ENCODE measurements at places on chromosomes 12 and 14.

DNA sequence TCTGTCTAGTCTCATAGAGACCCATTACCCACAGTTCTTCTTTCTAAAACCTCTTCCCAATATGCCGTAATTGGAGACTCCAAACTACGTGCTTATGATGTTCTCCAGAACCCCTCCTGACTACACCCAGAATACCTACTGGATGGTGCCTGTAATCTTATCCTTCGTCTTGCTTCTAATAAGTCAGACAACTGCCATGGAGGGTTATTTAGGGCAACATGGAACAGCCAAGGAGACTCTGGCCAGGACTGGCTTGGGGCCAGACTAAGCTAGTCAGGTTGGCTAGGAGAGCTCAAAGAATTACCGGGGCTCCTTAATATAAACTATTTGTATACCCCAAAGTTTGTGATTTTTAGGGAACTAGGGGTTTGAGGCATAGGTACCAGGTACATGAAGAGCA lies 6.8 kb downstream of the PFKM start:
- no peak for DNase-seq

- DNase-seq: no peak
Observed at GRCh38 chr14:92575061-92575747, 61.6 kb downstream of the RIN3 start.

- DNase-seq: no peak
Observed at GRCh38 chr14:74977164-74977900, 21.9 kb upstream of the PGF start.

DNA sequence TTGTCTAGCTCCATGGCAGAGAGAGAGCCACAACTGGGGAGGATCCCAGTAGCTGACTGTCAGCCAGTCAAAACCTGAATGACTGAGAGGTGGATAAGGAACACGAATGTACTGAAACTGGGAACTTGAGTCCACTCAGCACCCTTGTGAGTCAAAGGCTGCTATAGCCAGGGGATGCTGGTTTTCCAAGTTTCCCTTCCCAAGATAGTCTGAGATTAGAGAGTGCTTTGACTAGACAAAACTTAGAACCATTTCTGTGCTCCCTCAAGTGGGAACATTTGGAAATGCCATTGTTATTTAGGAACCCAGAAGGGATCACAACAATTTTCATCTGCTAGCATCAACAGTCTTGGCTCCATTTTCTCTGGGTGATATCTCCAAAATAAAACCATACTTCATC lies 4.0 kb downstream of the PRKAG1 start:
- DNase-seq: no peak

- DNase-seq: no peak
Observed at GRCh38 chr12:121812921-121813896, 9.4 kb downstream of the SETD1B start.

DNA sequence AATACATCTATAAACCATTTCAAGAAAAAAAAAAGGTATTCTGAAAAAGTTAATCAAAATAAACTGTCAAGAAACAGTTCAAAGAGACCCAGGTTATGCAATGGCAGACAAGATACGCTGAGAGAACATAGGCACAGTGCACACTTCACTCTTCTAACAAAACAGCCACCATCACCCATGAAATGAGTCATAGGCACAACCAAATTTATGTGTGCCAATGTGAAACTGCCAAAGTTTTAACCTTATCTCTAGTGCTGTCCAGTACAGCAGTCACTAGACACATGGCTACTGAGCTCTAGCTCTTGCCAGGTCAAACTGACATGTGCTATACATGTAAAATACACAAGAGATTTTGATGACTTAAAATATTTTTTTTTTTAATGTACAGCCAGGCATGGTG lies 1.4 kb downstream of the CEP128 start:
- no peak for DNase-seq

DNA sequence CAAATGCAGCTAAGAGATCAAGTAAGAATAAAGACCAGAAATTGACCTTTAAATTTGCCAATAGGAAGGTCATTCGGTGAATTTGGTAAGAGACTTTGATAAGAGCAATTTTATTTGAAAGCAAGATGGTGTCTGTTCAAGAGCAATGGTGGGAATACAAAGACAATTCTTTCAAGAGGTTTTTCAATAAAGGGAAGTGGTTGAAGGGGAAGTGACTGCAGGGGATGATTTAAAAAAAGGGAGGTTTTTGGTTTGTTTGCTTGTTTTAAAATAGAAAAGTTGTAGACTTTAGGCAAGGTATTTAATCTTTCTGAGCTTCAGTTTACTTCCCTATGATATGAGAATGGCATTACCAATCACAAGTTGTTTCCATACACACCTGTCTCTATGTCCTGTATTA lies 4.3 kb upstream of the APPL2 start:
- no peak for DNase-seq

DNA sequence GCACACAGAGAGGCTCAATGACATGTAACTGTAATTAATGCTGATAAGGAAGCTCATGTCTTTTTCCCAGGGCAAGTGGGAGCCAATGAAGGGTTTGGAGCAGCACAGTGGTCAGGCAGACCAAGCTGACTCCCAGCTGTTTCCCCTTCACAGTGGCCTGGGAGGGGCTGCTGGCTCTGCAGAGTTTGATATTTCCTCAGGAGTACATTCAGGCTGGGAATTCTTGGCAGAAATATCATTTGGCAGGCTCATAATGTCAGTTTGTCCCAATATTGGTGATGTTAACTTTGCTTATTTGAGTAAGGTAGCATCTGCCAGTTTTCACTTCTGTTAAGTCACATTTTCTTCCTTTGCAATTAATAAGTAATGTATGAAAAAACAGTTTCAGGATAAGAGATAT lies 247.0 kb downstream of the EMP1 start:
- DNase-seq: no peak

- DNase-seq: no peak
Observed at GRCh38 chr12:25981597-25981996, 23.1 kb downstream of the RASSF8 start.

- no peak for DNase-seq
Observed at GRCh38 chr12:99619389-99620158, 28.0 kb upstream of the GARIN6 start.

DNA sequence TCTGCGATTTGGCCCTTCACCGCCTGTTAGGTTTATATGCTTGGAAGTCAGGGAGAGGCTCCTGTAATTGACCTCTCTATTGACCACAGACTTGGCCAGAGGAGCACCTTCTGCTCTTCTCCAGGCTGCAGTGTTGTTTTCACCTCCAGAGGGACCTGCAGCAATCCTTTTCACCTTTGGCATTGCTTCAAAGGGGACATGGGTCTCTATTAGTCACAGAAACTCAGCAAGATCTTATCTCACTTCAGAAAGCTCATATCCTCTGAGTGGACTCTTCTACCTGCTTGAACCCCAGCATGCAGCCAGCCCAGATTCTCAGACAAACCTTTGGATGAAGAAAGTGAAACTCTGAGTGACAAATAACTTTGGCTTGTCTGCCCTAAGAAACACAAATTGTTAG lies 339.3 kb downstream of the NRXN3 start:
- no peak for DNase-seq

- DNase-seq: no peak
Observed at GRCh38 chr12:17215759-17216570, 610.0 kb upstream of the LMO3 start.

DNA sequence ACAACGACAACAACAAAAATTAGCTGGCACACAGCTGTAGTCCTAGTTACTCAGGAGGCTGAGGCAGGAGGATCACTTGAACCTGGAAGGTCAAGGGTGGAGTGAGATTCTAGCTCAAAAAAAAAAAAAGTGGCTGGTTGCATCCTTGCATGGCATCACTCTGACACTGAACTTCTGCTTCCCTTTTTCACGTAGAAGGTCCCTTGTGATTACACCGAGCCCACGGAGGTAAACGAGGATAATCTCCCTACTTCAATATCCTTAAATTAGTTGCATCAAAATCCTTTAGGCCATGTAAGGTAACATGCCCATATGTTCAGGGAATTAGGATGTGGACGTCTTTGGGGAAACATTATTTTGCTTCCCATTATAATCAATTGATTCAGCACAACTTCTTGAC lies 4.0 kb upstream of the PPP4R4 start:
- no peak for DNase-seq

GRCh38 chr12:45368841-45369489 lies 153.1 kb downstream of the ANO6 start:
- DNase-seq: no peak

- DNase-seq: no peak
Observed at GRCh38 chr12:90621927-90622326, 333.0 kb downstream of the CCER1 start.

GRCh38 chr14:48771717-48772116 lies 814.5 kb downstream of the RPS29 start:
- DNase-seq: no peak

DNA sequence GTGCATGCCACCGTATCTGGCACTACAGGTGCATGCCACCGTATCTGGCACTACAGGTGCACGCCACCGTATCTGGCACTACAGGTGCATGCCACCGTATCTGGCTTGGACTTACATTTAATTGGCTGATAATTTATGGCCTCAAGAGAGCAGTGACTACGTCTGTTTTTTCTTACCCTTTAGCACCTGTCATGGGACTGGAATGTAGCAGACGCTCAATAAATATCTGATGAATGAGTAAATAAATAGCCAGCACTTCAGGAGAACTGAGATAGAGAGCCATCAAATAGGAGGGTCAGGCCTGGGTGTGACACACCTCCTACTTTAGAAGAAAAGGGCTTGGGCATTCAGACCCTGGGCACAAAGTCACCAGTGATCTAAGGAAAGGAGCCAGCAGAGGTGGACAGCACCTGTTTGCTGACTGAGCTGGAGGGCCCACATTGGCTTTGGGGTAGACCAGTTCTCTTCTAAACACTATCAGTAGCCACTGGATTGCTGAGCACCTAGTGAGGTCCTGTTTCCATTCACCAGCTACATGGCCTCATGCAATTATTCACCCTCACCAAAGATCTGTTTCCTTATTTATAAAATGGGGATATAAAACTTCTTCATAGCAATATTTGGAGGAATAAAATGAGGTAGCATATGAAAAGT lies 50.1 kb downstream of the RFX4 start:
- no peak for DNase-seq

GRCh38 chr14:24349742-24350141 lies 10.0 kb upstream of the RIPK3 start:
- DNase-seq: no peak

- no peak for DNase-seq
Observed at GRCh38 chr12:89405626-89406345, 53.5 kb upstream of the DUSP6 start.

DNA sequence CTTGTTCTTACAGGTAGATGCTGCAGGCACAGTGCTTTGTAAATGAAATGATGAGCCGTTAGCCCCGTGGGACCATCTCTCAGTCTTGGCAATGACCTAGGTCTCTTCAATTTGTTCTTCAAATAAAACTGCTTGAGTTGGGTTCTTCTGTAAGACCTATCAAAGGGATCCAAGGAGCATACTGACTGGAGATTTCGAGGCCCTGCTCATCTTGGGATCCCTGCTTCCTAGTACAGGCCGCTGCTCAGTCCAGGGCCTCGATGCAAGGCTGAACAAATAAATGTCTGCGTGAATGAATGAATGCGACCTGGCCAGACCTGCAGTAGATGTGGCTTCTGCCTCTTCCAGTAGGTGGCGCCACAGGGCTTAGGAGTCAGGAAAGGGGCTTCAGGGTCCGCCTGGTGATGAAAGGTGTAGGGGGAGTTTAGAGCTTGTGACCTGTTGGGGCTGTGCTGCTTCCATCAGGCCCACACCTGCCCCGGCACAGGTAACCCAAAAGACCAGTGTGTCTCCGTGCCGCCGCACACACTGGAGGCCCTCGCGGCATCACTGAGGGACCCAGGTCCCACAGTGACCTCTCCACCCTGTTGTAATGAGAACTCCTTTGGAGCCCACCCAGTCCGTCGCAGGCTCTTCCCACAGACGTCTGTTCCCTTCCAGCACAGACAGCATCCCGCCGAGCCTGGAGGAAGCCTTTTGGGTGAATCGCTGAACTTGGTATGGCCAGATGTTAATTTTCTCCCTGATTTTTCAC lies 4.4 kb downstream of the CACNA1C start:
- DNase-seq: no peak

DNA sequence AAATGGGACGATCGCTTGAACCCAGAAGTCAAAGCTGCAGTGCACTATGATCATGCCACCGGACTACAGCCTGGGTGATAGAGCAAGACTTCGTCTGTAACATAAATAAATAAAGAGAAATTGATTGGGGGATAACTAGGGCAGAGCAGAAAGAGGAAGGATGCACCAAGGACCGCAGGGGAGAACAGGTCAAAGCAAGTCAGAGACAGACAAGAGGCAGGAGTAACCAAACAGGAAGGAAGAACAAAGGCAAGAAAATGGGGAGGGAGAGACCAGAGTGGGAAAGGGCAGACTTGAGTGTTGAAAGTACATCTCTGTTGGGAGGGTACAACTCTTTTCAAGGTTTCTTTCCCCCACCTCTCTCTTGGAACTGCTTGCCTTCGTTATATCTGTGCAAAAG lies 50.8 kb upstream of the ELK3 start:
- DNase-seq: no peak

DNA sequence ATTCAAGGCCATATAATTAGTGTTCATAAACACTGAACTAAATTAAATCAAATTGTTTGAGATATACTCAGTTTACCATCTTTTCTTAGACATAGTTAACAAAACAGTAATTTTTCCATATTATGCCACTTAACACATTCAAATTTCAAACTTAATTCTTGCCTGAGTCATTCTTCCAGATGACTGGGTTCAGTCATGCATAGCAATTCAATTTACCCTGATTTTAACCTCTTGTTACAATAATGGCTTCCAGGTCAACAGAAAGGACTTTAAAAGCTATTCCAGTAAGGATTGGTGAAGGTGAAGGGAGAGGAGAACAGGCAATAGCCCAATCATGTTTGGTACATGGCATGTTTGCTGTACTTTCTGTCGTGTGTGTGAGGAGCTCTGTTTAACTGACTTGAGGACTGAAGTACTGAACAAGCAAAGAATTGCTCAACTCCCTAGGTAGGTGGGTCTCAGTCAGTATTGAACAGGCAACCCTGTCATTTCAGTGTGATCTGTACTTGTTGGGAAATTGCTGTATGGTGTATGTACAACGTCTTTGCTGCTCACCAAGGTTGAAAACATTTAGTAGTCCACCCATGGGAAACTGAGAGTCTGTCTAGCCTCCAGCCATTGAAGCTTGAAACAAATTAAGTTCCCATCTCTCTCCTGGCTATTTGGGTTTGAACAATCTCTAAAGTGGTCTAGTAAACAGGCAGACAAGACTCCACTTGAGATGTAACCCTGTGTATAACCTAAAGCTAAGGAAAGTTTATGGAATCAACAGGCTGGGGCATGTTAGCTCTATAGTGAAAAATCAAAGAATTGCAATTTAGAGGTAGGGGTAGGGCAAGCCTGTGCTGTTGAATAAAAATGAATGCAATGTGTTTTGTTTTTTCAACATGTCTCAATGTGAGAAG lies 327.2 kb downstream of the BTG1 start:
- DNase-seq: no peak

DNA sequence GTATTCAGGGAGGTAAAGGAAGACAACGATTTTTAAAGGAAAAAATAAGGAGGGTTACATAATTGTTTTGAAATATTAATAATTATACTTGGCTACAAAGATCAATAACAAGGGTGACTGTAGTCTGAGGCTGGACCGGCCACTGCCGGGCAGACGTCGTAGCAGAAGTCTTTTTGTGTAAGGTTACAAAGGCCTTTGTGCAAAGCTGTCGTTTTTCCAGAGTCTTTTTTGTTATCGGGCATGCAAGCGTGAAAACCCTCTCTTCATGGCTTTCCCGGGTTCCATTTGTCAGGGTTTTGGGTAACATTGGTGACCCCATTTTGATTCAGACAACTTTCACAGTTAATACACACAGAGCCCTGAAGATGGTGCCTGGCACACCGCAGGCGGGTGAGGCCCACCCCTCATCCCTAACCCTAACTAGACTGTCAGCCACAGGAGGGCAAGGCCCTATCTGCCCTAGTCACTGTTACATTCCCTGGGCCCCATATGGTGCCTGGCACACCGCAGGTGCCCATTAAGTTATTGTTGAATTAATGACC lies 31.3 kb downstream of the RILPL1 start:
- no peak for DNase-seq

All from right renal cortex interstitium (tissue), 3 donors.